NCI-H1694 treated with DMSO at 0.1 percent for 48 hours (cell line): ENCODE measurements at places on chromosomes 13 and 19.

DNA sequence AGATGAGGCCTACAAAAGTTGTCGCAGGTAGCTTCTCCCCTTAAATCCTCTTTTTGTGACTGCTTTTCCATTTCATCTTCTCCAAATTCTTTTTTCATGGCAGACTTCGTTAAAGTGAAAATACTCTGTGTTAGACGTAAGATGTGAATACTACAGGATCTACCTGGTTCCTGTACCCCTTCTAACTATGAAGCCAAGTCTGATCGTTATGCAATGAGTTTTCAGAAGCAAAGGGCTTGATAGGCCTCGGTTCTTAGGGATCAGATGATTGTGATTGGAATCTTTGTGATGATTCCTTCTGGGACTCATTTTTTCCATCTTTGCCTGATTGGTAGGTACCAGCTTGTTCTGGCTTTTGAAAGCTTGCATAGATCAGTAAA lies 86.9 kb downstream of the PCCA start:
- no peak for DNase-seq

DNA sequence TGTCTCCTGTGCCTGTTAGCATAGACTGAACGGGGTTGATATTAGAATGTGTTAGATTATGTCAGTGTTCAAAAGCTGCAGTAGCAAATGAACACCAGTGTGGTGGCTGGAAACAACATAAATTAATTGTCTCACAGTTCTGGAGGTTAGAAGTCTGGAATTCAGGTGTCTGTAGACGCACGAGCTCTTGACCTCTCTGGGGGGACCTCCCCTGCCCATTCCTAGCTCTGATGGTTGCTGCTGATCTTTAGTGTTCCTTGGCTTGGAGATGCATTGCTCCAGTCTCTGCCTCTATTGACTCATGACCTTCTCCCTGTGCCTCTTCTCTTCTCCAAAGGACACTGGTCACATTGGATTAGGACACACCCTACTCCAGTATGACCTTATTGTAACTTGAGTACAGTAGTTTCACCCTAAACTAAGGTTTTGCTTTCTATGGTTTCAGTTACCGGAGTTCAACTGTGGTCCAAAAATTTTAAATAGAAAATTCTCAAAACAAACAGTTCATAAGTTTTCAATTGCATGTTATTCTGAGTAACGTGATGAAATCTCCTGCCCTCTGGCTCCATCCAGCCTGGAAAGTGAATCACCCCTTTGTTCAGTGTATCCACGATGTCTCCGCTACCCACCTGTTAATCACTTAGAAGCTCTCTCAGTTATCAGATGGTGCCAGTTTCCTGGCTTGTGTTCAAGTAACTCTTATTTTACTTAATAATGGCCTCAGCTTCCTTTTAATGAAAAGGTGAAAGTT lies 273.2 kb downstream of the MYO16 start:
- DNase-seq, result no peak

DNA sequence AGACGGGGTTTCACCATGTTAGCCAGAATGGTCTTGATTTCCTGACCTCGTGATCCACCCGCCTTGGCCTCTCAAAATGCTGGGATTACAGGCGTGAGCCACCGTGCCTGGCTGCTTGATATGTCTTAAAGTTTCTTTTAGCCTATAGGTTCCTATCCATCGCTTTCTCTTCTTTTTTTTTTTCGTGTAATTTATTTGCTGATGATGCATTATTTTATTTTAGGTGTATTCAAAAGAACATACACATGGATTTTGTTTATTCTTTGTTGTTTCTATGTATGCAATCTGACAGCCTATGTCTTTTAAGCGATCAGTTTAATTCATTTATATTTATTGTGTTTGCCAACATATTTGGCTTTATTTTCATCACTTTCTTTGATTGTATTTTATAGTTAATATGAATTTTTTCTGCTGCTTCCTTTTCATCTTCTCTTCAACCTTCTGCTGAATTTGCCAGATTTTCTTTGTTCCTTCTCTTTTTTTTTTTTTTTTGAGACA lies 26.0 kb upstream of the TNFAIP8L1 start:
- no peak for DNase-seq

GRCh38 chr19:13797870-13798269 lies 2.6 kb downstream of the ZSWIM4 start:
- no peak for DNase-seq

DNA sequence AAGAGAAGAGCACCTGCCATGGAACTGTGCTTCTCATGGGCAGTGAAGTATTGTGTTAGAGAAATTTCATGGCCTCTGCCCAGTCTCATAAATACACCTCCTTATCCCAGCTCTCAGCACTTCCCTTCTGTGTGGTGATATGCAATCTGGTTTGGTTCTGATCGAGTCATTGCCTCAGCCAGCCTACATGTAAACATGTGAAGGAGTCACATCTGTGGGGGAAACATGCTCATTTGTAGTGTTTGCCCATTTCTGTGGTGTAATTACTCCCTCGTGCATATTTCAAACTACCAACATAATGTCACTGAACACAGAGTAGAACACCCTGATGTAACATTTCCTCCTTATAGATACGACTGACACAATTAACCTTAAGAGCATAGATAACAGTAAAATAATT lies 183.0 kb downstream of the DCT start:
- no peak for DNase-seq

DNA sequence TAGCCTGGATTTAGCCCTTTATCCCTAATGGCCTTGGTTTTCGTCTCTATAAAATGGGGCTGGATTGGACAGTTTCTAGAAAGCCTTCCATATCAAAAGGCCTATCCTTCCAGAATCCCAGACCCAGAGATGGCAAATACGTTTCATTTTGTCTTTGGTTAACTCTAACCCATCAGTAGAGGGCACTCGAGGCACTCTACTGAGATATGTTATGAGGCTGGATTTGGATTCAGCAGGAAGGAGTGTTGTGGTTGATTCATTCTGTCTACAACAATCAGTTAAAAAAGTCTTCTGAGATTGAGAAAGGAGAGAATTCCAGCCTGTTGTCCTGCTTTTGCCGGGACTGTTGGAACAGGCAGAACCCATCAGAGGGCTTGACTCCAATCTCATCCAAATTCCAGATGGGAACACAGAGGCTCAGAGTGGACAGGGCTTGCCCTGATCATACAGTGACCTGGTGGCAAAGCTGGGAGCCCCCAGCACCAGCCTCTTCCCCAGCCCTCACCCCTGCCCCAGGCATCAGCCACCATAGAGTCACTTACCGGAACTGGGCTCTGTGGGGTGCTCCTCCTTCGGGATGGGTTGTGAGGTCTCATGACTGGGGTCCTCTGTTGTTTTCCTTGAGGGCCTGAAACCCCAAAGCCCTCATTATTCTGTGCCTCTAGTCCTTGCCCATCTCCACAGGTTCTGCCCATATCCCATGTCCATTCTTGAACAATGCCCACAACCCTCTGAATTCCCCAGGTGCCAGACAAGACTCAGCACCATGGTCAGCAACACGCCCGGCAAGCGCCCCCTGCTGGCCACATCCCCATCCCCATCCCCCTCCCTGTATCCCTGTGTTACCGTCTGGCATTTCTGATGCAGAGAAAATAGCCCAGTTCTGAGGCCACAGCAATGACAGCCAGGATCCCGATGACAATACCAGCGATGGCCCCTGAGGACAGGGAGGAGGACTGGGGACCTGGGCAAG lies 12.3 kb upstream of the ZNF180 start:
- peak; percentile 11 for DNase-seq

GRCh38 chr13:98267080-98267912 lies 90.2 kb upstream of the RNF113B start:
- no peak for DNase-seq

- no peak for DNase-seq
Observed at GRCh38 chr13:105638426-105638825, 897.0 kb downstream of the EFNB2 start.

- DNase-seq, result no peak
Observed at GRCh38 chr19:31111741-31112140, 237.5 kb downstream of the TSHZ3 start.

- DNase-seq, result no peak
Observed at GRCh38 chr19:493391-494170, 2.7 kb upstream of the MADCAM1 start.

DNA sequence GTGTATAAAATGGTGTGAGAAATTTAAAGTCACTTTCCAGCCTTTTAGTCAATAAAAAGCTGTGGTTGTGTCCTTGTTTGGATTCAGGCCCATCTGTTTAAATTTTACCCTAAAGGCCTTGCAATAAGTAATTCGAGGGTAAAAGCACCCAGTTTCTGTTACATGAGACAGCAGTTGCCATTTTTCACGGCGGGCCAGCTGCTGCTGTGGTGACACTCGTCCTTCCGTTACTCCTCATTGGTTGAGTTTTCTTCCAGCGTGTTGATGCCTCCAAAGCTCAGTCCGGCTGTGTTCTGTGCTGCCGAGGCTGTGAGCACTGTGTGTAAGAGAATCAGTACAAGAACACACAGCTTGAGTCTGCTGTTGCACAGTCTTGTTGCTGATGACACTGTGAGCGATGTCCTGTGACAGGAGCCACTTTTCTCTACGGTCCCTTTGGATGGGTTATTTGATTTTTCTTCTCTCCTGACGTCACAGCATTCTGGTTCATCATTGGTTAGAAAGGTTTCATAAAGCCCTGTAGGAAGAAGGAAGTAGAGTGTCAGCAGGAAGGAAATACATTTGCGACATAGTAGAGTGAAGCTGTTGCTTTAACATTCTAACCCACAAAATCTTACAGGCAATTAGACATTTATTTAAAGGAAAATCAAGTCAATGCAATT lies 602.5 kb upstream of the ARGLU1 start:
- DNase-seq, result peak; percentile 43

DNA sequence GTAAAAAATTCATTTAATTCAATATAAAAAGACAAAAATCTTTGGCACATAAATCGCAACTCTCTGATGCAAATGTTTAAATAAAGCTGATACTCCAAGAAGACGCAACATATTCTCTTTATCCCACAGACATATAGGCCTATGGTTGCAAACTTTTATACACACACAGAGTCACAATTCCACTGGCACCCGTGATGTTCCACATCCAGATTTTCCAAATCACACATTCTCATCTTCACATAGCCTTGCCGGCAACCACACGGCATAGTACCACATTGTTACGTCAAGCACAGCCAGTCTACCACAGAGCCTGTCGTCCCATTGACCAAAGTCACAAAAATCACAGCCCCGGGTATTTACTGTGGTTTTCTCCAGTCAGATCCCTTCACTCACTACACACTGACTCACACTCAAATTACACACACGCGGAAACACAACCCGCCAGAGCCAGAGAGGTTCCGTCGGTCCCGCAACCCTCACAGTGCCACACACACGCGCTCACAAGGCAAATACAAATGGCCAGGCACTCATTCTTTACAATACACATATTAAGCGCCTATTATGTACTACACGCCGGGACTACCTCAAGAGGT lies 546 bp upstream of the ZNF546 start:
- DNase-seq, result peak; percentile 6

DNA sequence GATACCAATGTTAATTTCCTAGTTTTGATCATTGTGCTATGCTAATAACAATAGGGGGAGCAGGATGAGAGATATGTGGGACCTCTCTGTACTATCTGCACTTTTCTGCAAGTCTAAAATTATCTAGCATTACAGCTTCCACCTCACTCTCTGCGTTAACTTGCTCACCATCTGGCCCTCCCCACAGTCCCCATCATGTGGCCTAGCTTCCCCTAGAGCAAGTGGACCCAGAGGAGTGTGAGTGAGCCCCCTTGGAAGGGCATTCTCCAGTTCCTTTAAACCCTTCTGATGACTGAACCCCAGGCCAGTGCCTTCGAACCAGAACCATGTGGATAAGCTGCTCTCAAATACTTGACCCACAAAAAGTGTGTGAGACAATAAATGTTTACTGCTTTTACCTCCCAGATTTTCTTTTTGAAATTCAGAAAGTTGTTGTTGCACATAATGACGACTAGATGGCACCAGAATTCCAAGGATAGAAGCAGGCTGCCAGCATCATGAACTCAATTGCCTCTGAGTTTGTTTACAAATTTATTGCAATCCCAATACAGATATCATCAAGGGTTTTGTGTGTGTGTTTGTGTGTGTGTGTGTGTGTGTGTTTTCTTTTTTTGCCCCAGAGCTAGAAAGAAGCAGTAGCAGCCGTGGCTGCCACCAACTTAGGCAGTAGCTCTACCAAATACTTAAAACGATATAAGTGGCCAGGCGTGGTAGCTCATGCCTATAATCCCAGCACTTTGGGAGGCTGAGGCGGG lies 49.0 kb upstream of the ZNF780A start:
- peak; percentile 68 for DNase-seq

GRCh38 chr13:79614250-79614918 lies 133.4 kb downstream of the NDFIP2 start:
- DNase-seq, result no peak

DNA sequence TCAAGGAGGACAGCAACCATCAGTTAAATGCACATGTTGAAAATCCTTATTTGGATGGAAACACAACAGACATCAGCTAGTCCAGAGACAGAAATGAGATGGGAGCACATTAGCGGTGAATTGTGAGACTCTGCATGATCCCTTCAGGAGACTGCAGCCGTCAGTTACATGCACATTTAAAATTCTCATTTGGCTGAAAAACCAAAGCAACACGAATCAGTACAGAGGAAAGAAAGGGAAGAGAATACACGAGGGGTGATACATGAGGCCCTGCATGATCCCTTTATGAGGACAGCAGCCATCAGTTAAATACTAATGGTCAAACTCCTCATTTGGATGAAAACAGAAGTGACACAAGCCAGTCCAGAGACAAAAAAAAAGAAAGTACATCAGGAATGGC lies 123.4 kb downstream of the PTPRS start:
- DNase-seq, result no peak

GRCh38 chr13:88623150-88623549 lies 952.0 kb downstream of the SLITRK5 start:
- DNase-seq, result no peak

DNA sequence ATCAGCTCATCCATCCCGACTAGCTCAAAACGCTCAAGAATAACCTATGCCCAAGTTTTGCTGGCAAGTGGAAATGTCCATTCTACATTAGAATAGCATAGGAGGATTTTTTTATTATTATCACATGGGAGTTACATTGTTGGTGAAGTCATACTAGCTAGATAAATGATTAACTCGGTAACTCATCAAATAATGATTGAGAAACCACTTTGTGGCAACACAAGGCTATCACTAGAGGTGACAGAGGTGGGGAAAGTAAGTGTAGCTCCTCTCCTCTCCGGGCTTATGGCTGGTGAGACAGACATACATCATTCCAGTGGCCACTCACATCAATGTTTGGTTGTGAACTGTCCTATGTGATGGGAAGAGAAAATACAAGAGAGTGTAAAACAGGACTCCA lies 161.6 kb downstream of the ZIC5 start:
- no peak for DNase-seq

DNA sequence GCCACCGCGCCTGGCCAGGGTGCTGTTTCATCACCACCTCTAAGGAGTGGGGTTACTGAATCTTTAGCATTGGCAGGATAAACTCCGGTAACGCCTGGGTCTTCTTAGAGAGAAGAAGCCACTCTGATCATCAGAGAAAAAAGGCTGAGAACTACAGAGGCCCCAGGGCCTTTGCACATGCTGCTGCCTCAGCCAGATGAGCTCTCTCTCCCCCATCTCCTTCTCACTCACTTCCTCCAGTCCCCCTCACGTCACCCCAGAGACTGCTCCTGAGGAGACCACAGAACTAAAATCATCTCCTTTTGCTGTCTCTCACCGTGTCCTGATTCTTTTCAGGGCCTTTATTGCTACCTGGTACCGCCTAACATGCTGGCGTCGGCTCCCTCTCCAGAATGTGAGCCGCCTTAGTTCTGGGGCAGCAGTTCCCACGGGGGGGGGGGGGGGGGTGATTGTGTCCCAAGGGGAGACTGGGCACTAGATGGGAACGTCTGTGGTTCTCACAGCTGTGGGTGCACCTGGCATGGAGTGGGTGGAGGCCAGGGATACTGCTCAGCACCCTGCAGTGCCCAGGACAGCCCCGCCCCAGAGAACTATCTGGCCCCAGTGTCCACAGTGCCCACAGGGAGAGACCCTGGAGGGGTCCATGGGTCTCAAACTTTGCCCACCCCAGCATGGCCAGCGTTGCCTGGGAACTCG lies 5.1 kb upstream of the DIRAS1 start:
- no peak for DNase-seq
